ENCODE measurements at places on chromosomes 7 and 10.

DNA sequence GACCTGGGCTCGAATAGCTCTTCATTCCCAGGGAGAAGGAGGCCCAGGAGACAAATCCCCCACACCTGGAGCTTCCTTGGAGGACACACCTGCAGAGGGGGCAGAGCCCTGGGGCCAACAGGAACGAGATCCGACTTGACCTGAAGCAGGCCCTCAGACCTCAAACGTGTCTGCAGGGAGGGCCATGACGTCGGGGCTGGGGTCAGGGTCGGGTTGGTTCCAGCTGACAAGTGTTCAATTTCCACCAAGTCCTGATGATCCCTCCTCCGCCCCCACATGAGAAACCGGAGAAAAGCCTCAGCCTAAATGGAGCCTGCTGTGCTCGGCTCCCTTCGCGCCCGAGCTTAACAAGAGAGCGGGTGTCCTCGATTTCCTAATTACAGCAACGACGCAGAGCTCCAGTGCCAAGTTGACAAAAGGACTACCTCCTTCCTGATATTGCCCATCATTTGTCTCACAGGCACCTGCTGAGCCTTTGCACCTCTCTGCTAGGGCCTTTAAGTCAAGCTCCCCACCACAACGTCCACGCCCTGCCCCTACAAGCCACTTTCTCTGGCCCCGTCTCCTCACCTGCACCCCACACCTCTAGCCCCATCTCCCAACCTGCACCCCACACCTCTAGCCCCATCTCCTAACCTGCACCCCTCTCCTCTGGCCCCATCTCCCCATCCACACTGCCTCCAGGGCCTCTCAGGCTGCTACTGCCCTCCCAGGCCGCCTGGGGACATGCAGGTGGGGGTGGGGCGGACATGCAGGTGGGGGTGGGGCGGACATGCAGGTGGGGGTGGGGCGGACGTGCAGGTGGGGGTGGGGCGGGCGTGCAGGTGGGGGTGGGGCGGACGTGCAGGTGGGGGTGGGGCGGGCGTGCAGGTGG is 519.4 kb downstream of the GLRX3 start:
- DNase-seq = no peak

GRCh38 chr10:4984971-4985594 is 18.6 kb downstream of the AKR1C2 start:
- DNase-seq = peak; percentile 44

GRCh38 chr10:123517426-123517825 is 148.7 kb upstream of the GPR26 start:
- peak; percentile 60 for DNase-seq

DNA sequence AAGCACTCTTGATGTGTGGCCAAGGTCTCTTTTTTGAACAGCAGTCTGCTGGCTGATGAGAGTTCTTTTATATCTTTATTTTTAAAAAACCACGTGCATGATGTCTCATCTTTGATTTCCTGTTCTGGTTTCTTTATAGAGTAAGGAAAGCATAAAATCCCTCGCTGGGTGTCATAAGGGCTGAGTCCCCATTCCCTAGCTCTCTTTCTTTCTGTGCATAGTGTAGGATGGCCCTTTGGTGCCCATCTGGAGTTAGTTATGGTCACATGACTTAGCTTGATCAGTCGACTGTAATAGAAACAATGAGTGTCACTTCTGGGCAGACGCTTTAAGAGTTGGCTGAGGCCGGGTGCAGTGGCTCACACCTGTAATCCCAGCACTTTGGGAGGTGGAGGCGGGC is 38.5 kb downstream of the GHRHR start:
- DNase-seq = no peak

GRCh38 chr10:13789448-13789829 is 202.7 kb downstream of the PRPF18 start:
- no peak for DNase-seq

- DNase-seq = no peak
These were observed 437.3 kb downstream of the CCSER2 start for GRCh38 chr10:84765656-84766055.

DNA sequence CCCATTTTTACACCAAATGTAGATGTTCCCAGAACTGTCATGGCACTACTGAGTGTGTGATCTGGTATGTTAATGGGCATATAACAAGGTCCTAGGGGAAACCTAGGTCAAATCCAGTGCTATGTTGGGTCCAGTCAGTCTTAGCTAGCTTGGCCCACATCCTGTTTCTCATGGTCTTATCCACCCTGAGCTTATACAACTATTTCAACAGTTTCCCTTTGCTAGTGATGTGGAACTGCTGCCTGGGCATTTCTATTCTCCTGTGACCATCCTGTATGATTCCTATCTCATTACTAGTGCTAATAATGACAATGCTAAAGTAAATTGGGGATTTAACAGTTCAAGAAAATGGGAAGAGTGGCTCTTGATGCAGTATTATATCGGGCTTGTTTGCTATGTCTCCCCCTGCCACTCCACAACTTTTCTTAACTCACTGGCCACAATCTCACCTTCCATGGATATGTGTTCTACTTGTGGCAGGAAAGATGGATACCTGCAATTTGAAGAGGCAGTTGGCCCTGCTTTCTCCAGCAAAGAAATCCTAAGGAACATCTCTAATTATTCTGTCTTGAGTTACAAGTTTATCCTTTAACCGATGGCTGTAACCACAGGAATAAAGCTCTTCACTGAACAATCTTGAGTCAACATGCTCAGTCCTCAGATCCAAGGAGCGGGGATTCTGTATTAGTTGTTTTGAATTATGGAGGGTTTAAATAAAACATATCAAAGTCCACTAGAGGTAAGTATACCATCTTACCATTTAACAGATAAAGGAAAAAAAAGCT is 707.8 kb downstream of the XPNPEP1 start:
- no peak for DNase-seq

DNA sequence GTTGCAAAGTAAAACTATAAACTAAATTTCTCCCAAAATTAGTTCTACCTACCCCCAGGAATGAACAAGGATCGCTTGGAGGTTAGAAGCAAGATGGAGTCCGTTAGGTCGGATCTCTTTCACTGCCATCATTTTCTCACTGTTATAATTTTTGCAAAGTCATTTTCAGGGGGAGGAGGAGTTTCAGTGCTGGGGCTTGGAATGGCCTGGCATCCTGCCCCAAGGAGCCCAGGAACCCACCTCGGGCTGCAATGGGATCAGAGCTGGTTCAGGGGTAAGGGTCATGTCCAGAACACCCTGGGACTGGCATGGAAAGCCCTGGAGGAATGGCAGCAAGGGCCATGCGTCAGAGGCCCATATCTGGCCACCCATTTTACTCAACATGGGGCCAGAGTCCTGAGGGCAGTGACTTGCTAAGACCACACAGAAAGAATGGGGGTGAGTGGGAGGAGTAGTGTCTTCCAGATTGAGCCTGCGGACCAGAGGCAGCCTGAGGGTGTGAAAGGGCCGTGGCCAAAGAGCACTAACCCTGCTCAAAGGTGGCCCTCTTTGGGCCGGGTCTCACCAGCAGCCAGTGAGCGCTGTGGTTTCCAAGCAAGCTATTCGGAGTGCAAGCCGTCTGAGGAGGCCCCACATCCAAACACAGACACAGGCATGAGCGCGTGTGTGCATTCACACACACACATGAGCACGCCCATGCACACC is 31.8 kb downstream of the GPRIN2 start:
- DNase-seq = peak; percentile 67

GRCh38 chr7:72492461-72493065 is 80.4 kb upstream of the CALN1 start:
- no peak for DNase-seq

- DNase-seq = no peak
These were observed 2.6 kb downstream of the GOLGA7B start for GRCh38 chr10:97852277-97852676.

DNA sequence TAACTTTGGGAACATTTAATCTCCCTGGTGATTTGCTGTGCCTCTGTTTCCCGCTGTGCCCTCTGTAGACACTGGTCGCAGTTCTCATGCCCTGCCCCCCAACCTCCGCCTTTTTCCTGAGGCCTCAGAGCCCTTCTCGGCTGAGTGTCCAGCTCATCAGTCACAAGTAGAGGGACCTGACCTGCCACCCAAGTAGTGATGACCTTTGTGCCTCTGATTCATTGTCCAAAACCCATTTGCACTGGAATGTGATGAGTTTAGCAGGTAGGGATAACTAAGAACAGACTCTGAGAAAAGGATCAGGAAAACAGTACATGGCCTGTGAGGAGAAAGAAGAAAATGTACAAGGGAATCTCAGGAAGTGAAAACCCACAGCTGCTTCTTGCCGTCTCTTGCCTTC is 58.8 kb downstream of the LANCL2 start:
- no peak for DNase-seq

GRCh38 chr10:89074120-89074519 is 83.5 kb downstream of the FAS start:
- DNase-seq = no peak

DNA sequence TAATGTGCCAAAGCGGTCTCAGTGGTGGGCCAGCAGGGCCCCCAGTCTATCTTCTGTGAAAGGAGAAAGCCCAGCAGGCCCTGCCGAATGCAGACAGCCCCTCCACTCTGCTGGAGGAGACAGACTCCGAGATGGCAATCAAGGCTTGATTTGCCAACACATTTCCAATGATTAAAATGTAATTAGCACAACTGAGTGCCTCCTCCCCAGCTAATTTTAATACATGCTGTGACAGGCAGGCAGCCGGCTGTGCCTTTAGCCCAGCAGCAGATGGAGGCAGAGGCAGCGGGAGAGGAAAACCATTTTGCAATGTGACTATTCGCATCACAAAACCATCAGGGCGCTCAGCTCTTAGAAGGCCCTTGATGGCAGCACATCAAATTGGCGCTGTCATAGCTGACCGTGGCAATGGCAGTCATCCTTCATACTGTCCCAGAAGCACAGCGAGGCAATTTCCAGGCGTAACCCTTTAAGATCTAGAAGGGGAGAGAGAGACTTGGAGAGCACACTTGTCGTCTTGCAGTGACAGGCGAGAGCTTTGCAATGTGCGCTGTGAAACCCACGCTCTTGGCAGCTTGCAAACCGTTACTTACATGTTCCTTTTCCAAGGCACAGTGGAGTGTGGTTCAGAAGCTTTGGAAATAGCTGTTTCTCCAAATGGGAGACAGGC is 714.8 kb upstream of the GALNT17 start:
- DNase-seq = peak; percentile 71

GRCh38 chr7:128381161-128381821 is 19.8 kb upstream of the PRRT4 start:
- DNase-seq = peak; percentile 95

- peak; percentile 86 for DNase-seq
These were observed 67.8 kb upstream of the PCBD1 start for GRCh38 chr10:70956029-70956759.

- DNase-seq = no peak
These were observed 18.4 kb downstream of the GIMAP5 start for GRCh38 chr7:150755473-150756099.

DNA sequence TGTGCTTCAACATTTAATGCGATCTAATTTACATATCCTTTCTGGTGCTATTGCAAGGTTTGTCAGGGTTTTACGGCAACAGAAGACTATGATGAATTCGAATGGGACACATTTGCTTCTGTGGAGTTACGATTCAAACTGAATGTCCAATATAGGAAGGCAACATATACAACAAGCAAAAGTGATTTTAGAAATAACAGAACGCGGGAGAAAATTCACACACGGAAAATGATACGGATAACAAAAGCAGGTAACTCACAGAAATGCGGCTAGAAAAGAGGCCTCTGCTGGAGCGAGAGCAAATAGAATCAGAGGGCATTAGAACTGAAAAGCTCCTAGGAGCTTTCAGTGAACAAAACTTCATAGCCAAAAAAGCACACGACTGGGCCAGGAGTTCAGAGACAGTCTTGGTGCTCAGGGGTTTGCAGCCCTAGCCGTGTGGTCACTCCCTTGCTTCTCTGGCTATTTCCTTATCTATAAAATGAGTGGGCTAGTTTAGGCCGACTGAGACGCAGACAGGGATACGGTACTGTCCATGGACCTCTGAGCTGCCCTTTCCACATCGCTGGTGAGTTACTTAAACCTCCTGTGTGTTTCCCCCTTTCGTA is 557 bp upstream of the TAX1BP1 start:
- DNase-seq = no peak

- no peak for DNase-seq
These were observed 20.1 kb downstream of the LHPP start for GRCh38 chr10:124481717-124482116.
